ENCODE measurements at places on chromosomes 3 and 15. TPM values are rescaled to one million over a fixed set of nuclear protein-coding genes. Genes with fewer than 3 reads are reported as not detected.

ONECUT1 gene
- total RNA-seq, result not detected

DNA sequence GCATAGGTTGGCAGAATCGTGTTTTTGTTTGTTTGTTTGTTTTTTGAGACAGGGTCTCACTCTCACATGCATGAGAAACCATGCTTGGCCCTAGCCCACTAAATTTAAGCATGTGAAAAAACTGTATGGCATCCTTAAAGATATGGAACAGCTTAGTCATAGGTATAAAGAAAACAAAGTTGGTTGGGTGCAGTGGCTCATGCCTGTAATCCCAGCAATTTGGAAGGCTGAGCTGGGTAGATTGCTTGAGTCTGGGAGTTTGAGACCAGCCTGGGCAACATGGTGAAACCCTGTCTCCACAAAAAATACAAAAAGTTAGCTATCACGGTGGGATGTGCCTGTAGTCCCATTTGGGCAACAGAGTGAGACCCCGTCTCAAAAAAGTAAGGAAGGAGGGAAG, 25.2 kb downstream of the EXD1 start:
- H3K4me3 ChIP-seq, result no peak overlapping the region
- H3K27ac ChIP-seq, result no peak overlapping the region
- H3K27me3 ChIP-seq, result peaks cover 10% of the 10 kb centered on the region

- no peaks in the 10 kb centered on the region for H3K36me3 ChIP-seq
- H3K4me3 ChIP-seq, result no peak overlapping the region
- H3K27ac ChIP-seq, result no peak overlapping the region
- H3K27me3 ChIP-seq, result peaks cover 22% of the 10 kb centered on the region
Measured at GRCh38 chr3:53483821-53484220, 10.6 kb upstream of the CACNA1D start.

LTK gene
- total RNA-seq, result 0.13 TPM

SPCS1 gene
- 132 TPM for total RNA-seq

TMEM212 gene
- not detected for total RNA-seq
